ENCODE measurements at places on chromosomes 1 and 21. TPM values are rescaled to one million over a fixed set of nuclear protein-coding genes. Genes with fewer than 3 reads are reported as not detected.

DNA sequence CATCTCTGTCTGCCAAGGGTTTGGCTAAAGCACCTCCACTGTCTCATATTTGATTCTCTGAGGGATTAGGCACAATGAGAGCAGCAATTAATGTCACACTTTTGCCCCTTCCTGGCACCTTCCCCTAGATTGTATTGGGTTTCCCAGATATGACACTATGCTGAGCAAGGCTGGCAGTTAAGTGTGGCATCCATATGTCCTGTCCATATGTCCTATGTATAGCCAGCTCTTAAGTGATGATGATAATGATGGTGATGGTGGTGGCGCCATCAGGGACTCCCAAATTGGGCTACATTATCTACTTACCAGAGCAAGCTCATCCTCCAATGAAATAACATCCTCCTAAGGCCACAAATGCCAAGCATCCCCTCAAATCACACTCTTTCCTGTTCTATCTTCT is 13.5 kb upstream of the LORICRIN start:
- no peak for DNase-seq

DNA sequence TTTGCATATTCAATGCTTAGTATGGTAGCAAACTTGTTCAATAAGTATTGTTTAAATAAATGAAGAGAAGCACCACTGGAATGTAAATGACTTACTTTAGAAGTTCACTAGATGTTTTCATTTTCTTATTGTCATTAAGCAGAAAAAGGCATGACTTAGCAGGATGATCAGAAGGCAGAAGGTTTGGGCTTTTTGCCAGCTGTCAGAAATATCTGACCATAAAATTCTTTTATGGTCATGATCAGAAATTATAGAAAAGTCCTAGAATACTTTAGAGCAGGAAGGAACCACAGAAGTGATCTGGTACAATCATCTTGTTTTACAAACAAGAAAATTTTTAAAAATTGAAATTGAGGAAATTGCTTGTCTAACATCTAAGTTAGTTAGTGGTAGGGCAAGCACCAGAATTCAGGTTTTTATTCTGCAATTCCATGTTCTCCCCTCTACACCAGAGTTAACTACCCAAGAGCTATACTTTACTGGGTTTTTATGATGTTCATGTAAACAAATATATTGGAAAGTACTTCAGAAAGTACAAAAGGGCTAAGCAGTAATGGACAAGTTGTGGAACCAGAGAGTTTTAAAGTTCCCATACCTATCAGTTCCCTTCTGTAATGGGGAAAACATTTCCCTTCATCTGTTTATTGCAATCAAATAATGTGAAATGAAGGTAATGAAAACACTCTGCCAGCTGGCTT is 10.1 kb downstream of the FMO5 start:
- no peak for DNase-seq

Gene FCRL6
- not detected for total RNA-seq

Gene DTL
- 35.1 TPM for total RNA-seq

DNA sequence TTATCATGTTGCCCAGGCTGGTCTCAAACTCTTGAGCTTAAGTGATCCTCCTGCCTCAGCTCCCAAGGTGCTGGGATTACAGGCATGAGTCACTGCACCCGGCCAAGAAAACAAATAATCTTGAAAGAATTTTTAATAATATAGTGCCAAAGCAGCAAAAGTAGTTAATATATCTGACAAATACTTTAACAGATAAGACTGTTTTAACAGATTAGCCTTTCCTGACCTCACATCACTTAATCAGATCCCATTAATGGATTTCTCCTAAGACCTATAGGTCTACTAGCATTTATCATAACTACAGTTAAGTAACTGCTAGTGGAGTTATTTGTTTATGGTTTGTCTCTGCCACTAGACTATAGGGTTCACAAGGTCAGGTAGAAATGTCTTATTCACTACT is 61.1 kb upstream of the HP1BP3 start:
- peak; percentile 66 for DNase-seq

GRCh38 chr1:61435226-61435625 is 289.7 kb downstream of the TM2D1 start:
- DNase-seq, result no peak

Gene CFAP45
- total RNA-seq, result 0.10 TPM

Gene ABCA4
- 4.8 TPM for total RNA-seq

DNA sequence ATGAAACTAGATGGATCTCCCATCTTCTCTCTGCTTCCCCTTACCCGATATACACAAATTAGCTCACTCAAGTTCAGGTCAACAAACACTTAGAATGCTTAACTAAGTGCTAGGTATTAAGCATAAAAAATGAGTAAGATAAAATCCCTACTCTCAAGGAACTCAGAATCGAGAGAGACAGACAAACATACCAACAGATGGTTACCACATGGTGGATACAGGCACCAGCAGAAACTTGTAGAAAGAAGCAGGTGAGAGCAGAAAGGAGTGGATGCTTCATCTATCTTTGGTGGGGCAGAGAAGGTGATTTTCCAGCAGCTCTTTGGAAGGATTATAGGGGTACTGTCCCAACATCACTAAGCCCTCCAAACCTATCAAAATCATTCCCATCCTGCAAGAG is 32.2 kb downstream of the C8B start:
- no peak for DNase-seq

Gene PLA2G2C
- total RNA-seq, result not detected

DNA sequence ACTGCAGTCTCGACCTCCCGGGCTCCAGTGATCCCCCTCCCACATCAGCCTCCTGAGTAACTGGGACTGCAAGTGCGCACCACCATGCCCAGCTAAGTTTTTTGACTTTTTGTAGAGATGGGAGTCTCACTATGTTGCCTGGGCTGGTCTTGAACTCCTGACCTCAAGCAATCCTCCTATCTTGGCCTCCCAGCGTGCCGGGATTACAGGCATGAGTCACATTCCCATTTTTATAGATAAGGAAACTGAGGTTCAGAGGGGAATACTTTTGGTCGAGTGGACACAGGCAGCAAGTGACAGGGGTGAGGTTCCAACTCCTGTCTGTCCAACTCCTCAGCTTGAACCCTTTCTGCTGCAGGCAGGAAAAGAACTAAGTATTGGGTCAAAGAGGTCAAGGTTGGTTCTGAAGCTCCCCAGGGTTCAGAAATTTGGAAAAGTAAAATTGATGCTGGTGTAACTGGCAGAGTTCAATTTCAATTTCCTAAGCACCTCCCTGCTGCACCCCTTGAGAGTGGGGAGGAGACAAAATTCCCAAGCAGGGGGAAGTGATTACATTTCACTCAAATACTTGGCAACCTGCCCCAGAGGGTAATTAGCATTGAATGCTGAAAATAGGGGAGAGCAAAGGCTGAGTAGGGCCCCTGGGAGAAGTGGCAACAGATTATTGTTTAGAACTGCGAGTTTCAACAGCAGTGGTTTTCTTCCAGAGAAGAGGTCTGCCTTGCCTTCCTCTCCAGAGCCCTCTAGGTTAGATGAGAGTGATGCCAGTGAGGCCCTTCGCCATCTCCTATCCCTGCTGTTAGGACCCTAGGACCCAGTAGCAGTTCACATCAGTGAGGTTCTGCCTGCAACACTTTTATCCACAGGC is 17.5 kb upstream of the ALPL start:
- no peak for DNase-seq

- DNase-seq, result no peak
Measured at GRCh38 chr1:210464519-210465039, 135.9 kb downstream of the HHAT start.

DNA sequence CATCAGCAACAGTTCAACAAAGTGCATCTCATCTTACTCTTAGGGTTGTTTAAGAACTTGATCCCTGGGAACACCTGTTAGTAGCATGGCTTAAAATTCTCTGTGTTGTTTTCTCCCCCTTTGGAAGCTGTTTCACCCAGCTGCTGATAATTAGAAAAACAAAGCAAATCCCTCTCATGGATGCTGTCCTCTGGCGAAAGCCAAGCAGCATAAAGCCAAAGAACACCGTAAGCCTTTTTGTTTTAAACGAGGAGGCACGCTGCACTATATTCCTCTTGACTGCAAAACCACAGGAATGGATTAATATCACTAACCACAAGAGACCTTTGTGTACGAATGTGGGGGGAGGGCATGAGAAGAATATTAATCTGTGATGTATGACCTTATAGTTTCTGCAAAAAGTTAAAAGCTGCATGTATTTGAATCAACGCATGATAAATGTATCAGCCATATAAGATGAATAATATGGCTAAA is 923.2 kb downstream of the LTN1 start:
- DNase-seq, result peak; percentile 5

- DNase-seq, result no peak
Measured at GRCh38 chr1:227169343-227169742, 148.9 kb downstream of the CDC42BPA start.

- no peak for DNase-seq
Measured at GRCh38 chr1:95115708-95116137, 1.4 kb upstream of the TLCD4 start.

- no peak for DNase-seq
Measured at GRCh38 chr1:161913482-161914140, 110.1 kb downstream of the OLFML2B start.

DNA sequence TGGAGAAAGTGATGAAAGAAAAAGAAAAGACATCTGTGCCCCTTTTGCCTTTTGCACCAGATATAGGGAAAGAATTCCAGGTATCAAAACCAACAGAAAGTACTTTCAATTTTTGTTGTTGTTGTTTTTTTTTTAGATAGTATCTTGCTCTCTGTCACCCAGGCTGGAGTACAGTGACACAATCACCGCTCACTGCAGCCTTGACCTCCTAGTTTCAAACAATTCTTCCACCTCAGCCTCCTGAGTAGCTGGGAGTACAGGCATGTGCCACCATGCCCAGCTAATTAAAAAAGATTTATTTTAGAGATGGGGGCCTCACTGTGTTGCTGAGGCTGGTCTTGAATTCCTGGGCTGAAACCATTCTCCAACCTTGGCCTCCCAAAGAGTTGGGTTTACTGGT is 31.3 kb upstream of the IVNS1ABP start:
- DNase-seq, result no peak

DNA sequence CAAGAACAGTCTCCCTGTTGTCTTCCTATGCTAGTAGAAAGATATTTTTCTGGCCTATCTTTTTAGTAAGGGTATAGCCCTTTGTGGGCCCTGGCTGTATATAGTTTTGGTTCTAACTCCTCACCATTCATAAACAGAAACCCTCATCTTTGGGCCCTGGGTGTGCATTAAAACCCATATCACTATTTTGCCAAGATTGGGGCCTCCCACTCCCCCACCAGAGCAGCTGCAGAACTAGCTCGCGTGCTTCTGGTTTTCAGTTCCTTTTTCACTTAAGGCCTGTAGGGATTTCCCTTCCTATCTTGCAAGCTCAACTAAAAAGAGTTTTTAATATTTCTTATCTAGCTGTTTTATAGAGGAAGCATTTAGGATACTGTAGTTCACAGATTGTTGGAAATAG is 106.4 kb downstream of the RGL1 start:
- DNase-seq, result no peak

- DNase-seq, result no peak
Measured at GRCh38 chr1:204499511-204500468, 5.2 kb upstream of the PIK3C2B start.

Gene NTMT2
- not detected for total RNA-seq

DNA sequence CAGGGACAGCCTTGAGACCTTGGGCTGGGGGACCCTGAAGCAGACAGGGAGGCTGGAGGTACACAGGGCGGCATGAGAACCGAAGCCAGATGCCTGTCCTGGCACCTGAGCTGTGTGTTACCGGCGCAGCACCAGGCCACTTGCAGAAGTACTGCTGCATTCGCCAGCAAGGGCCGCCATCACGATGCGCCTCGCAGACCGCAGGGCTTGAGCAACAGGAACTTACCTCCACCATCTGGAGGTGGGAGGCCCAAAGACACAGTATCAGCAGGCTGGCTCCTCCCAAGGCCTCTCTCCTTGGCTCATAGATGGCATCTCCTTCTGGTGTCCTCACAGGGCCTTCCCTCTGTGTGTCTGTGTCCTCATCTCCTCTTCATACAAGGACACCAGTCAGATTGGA is 90.1 kb downstream of the PRDM16 start:
- DNase-seq, result no peak

DNA sequence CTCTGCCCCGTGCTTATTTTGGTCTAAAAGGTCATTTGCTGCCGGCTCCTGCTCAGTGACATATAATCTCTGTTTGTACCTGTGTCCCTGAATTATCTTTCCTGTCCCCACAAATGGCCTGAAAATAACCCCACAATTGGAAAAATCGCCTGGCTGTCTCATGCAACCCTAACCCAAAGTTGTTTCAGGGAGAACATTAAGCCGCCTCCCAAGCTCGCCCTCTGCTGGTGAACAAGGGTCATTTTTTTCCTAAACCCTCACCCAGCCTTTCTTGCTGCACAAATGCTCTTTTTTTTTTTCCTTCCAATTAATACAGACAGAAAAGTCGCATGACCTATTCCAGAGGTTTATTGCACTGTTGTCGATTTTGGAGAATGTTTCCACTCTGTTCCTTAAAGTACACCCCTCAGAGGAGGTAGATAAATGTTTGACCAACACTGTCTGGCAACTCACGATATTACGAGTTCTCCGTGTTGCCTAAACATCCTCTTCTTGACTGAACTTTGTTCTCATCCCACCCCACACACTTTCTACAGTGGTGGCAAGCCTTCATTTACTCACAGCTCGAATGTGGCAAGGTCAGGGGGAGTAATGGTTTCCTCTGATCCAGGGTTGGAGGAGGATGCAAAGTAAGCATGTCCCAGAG is 148.7 kb downstream of the ZZZ3 start:
- peak; percentile 60 for DNase-seq

Gene CCNL2
- total RNA-seq, result 47.9 TPM

Gene TMEM61
- not detected for total RNA-seq

DNA sequence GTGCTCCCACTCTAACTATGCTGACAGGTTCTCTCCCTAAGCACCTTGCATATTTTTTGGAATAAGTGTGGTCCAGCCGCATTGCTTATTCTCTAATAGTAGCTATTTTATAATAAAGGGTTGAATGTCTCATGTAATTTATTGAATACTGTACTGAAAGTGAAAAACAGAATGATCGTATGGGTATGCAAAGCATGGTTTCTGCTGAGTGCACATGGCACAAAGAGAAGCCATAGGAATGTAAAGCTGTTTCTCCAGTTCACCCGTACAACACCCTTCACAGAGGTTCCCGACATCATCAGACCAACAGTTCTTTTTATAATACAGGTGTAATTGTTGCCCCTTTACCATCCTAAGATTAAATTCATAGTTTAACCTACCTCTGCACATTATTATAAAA is 8.9 kb upstream of the HAO2 start:
- DNase-seq, result no peak

DNA sequence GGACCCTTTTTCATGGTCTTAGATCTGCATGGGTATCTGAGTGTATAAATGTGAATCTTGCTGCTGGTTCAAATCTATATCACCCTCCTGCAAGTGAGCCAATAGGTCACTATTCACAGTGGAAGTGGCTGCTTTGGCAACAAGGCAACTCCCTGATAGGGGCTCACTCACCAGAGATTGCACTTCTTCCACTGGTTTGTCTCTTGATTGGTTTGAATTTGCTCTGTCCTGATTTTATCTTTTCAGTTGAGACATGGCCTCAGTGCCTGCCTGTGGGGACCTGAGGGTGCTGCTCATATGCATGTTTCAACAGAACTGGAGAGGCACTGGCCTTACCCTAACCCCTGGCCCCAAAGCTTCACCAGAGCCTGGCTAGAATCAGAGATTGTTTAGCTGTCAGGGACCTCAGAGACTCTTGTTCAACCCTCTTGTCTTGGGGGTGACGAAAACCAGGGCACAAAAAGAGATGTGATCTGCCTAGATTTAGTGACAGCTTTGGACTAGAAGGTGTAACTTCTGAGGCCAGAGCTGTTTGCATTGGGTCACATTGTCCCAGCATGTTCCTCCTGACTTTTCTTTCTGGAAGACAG is 16.9 kb downstream of the AVPR1B start:
- DNase-seq, result no peak

Gene TAF5L
- 26.9 TPM for total RNA-seq

Data from MG63 (cell line).